ENCODE measurements at places on chromosomes 2 and 18.

- no peak for DNase-seq
Observed at GRCh38 chr2:237139123-237139675, 53.5 kb downstream of the COPS8 start.

DNA sequence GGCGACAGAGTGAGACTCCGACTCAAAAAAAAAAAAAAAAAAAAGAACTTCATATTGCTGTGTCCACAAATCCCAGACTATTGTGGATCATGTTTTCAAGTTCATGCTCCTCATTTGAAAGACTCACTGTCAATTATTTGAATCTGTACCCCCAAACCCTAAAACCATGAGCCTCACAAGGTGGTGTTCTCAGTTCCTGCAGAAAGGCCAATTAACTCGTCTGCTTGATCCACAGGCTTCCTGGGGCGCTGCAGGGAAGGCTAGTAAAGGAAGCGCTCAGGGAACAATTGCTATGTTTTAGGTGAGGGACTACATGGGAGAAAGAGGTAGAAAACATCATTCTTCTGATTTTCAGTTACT lies 396.8 kb upstream of the NETO1 start:
- DNase-seq: no peak

- DNase-seq: no peak
Observed at GRCh38 chr18:48161911-48162698, 231.6 kb upstream of the SMAD2 start.

DNA sequence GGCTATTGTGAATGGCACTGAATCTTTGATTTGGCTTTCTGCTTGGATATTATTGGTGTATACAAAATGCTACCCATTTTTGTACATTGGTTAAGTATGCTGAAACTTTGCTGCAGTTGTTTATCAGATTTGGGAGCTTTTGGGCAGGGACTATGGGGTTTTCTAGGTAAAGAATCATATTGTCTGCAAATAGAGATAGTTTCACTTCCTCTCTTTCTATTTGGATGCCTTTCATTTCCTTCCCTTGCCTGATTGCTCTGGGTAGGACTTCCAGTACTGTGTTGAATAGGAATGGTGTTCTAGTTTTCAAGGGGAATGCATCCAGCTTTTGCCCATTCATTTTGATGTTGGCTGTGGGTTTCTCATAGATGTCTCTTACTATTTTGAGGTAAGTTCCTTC lies 489.1 kb upstream of the LRATD1 start:
- DNase-seq: no peak

DNA sequence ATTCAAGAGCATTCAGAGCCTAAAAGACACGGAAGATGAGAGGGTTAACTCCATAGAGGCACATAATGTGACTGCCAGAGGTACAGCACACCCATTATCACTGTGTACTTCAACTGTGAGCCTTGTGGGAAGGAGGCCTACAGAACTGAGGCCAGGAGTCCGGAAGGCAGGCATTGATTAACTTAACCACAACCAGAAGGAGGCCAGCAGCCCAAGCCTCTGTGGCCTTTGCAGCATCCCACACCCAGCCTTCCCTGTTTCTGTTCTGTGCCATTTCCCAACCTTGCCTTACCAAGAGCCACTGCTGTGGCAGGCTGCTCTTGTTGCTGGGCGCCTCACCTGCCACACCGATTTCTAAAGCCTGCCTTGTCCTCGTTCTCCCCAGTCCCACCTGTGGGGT lies 27.2 kb downstream of the SIGLEC15 start:
- no peak for DNase-seq

DNA sequence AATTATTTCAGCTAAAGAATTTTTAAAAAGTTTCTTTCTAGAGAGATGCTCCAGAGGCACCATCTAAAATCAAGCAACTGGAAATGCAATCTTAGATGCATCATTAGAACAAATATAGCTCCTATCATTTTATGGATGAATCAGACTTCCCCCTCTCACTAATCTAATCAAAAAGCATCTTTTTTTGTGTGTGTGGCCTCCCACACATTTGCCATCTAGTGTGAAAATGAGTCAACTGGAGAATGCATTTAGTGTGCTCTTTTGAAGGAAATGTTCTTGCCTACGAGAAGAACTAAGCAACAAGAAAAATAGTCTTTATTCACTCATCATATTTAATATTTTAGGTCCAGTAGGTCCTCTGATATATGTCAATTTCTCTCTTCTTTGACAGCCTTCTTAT lies 39.5 kb upstream of the FIGN start:
- DNase-seq: no peak

DNA sequence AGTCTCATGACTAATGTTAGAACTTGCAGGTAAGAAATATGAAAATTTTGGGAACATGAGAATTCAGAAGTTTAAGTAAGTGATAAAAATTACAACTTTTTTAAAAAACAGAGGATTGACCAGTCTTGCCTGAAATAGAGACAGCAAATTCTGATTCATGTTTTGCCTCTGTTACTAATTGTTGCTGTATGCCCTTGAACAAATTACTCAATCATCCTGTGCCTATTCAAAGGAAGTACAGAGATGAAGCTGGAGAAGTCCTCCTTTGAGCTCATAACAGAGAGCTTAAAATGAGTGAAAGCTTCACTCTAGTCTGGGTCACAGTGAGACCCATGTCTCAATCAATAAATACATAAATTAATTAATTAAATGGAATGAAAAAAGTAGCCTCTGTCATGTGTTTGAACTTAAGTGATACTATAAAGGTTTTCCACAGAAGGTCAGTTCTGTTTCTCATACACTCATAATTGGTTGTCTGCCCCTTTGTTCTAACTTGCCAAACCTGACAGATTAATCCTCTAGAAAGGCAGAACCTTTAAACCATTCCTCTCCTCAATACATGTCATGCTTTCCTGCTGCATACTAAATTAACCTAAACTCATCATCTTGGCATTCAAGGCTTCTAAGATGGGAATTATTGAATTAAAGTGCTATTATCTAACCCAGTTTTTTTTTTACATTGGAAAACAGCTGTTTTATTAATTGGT lies 374.6 kb upstream of the LRATD1 start:
- DNase-seq: no peak

GRCh38 chr2:178484245-178485041 lies 4.2 kb downstream of the PLEKHA3 start:
- DNase-seq: no peak

GRCh38 chr2:172084395-172084644 lies 987 bp upstream of the DLX1 start:
- no peak for DNase-seq

Data from activated CD4-positive, alpha-beta T cell treated with anti-CD3 and anti-CD28 coated beads, Interleukin-2, amount 50 U/mL, for 16 hours (primary cell).